ENCODE measurements at places on chromosomes 6 and 20.

GRCh38 chr6:77463861-77464494 lies 687 bp upstream of the HTR1B start:
- no peak for DNase-seq

DNA sequence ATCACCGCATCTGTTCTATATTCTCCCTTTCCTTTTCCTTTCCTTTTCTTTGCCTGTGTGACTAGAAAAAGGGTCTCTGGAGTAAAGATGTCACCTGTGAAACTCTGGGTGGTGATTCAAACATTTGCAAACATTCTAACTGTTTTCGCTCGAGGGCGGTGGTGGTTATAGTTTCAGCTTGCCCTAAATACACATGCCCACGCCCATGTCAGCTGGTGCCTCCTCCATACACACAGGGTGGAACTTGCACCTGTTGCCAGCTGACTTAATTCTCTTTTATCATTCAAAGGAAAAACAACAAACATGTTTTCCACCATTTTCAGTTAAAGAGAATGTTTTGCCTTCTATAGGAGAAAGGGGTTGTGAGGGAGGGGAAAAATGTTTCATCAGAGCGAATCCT lies 381.9 kb upstream of the ARID1B start:
- DNase-seq: no peak

GRCh38 chr20:11453430-11453829 lies 464.3 kb upstream of the BTBD3 start:
- no peak for DNase-seq

DNA sequence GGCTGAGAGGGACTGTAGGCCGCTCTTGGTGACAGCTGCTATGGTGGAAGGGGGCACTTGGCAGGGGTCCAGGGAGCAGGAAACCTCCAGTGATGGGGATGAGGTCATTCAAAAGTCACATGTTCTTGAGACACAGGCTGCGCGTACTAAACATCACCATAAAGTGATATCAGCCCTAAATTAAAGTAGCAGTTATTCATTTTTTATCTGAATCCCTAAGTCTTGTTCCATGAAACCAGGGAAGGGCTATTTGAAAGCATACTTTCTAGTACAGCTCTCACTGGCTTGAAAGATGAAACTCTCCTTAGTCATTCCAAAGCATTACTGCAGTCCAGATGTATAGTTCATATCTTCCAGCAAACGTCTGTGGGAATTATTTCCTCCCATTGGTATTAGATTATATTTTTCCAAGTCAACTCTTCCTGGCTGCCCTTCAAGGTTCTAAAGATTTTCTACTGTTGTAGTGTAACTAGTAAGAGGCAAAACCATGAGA lies 373.1 kb downstream of the CD109 start:
- DNase-seq: no peak

DNA sequence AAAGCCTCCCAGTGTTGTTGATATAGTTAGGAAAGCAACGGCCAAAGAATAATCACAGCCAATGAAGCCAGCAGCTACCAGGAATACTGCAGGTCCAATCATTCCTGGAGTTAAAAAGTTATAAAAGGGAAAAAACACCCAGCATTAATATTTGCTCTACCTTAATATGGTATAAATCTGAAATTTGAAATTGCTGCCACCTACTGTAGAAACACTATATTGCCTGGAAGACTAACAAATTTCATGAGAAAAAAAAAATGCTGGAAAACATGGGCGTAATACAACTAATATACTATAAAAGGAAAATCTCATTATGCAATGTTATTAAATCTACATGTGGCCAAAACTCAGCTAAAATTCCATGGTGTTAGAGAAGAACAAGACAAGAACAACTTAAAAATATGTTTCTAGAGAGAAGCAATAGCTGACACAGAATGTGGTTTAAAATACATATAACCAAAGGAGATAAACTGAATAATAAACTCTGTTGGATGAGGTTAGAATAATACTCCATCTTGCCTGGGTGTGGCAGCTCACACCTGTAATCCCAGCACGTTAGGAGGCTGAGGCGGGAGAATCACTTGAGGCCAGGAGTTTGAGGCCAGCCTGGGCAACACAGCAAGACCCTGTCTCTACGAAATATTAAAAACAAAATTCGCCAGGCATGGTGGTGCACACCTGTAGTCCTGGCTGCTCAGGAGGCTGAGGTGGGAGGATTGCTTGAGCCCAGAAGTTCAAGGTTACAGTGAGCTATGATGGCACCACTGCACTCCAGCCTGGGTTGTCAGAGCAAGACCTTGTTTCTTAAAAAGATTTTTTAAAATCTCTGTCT lies 43.1 kb downstream of the SLC17A5 start:
- no peak for DNase-seq

DNA sequence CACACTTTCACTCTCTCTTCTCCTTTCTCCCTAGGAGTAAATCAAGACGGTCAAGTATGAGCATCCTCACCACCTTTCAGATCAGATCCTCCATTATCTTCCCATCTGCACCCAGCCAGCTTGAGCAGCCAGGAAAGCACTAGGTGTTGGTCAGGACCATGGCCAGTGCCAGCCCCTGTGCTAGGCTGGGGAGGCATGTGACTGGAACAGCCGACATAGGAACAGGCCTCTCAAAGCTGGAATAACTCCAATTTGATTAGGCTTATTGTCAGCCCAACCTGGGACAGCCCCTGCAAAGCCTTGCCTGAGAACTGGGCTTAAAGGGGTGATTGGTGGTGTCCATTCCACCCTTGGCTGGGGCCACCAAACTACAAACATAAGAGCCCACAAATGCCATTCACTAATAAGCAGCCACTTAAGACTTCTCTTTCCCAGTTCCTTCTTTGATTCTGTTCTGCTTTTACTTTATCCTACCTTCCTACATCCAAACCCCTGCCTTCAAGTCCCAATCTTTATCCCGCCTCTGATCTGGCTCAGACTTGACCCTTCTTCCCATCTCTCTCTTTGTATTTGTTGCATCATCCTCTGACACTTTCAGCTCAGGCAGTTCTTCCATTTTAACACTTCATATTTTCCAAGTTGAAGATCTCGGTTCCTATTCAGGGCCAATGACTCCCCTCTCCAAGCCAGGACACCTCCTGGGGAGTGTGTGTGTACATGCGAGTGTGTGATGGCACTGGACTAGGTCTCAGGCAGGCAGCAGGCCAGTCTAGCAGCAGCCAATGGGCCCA lies 4.5 kb upstream of the TREM2 start:
- DNase-seq: no peak

- DNase-seq: no peak
Measured at GRCh38 chr6:10555625-10556309, 34.6 kb downstream of the GCNT2 start.

DNA sequence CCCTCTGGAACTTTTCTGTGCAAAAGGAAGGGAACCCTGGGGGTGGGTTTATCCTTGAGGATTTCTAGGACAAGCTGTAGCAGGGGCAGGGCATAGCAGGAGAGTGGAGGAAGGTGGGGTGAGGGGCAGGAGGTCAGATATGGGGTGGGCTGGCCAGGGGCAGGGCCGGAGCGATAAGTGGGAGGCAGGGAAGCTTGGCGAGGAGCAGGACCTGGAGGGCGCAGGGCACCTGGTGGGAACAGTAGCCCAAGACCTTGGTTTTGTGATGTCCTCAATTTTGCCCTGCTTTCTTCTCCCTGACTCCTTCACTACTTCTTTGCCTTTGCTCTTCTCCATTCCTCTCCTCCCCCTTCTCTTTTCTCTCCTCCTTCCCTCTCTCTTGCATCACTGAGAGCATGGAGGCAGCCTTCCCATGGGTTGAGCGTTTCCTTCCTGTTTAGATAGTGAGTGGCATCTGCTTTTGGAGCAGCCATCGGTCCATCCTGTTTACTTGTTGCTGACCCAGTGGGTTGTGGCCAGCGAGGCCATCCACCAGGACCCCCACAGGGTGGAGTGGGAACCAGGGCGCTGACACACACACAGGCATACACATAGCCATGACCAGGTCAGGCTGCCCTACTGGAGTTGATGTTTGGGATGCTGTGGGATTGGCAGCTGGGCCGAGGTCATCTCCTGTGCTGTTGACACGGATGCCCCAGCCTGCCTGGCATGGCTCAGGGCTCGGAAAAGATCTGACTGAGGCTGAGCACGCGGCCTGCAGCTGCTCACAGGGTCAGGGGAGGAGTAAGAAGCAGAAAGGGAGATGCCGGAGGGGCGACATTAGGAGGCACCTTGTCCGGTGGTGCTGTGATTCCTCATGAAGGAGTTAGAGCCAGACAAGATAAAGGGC lies 121.0 kb upstream of the RNF24 start:
- DNase-seq: no peak

- no peak for DNase-seq
Measured at GRCh38 chr20:1934721-1935573, 39.7 kb downstream of the SIRPA start.

GRCh38 chr6:71979911-71980310 lies 93.6 kb downstream of the RIMS1 start:
- DNase-seq: no peak

DNA sequence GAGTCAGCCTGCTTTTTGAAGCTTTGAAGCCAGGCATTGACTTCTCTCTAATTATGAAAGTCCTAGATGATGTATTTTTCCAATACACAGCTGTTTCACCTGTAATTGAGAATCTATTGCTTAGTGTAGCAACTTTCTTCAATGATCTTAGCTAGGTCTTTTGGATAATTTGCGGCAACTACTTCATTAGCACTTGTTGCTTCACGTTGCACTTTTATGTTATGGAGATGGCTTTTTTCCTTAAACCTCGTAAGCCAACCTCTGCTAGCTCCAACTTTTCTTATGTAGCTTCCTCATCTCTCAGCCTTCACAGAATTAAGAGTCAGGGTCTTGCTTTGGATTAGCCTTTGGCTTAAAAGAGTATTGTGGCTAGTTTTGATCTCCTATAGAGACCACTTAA lies 44.8 kb downstream of the PHIP start:
- DNase-seq: no peak

DNA sequence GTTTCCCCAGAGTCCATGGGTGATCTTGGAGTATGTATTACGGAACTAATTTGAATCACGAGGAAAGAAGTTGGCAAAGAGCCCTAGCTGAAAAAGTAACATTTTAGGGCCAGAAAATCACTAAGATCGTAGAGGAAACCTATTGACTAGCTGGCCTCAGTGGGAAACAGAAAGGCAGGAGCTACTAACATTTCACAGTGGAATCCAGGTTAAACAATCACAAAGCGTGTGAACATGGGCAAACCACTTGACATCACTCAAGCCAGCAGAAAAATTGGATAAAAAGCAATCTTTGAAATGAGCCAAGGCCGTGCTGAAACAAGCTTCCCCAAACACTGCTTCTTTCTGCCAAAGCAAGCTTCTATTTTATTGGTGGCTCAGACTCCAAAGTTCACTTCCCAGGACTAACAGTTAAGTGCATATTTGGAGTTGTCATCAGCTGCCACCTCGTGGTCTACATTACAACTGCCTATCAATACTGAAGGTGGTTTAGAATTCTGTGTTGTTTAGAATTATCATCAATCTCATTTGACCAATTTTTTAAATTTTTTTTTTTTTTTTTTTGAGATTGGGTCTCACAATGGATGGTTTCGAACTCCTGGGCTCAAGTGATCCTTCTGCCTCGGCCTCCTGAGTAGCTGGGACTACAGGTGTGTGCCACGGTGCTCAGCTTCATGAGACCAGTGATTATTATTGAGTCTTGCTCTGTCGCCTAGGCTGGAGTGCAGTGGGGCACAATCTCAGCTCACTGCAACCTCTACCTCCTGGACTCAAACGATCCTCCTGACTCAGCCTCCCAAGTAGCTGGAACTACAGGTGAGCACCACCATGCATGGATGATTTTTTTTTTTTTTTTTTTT lies 10.6 kb downstream of the RPS10 start:
- DNase-seq: no peak
